NCI-H526 (cell line): ENCODE measurements at places on chromosomes 6 and 20.
A peak's percentile ranks its signal among the peaks of the same experiment; 100 is the strongest.

- no peak for DNase-seq
Measured at GRCh38 chr20:37649676-37650370, 44.0 kb upstream of the CTNNBL1 start.

DNA sequence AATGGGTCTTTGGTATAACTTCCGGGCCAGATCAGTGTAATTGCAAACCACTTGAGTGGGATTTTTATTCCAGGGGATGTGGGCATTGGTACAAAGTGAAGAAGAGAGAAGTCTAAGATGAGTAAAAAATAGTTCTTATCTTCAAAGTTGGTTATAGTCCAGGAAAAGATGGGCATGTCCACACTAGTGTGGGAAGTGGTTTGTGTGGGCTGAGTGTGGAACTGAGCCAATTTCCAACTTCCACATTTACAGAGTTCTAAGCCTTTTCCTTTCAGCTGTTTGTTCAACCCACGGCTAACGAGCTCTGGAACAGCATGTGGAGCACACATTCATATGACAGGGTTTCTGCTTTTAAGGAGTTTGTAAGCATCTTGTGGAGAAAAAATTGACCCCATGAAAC lies 72.3 kb upstream of the IFNGR1 start:
- no peak for DNase-seq

- DNase-seq, result no peak
Measured at GRCh38 chr20:53316206-53316937, 277.3 kb downstream of the ZNF217 start.

DNA sequence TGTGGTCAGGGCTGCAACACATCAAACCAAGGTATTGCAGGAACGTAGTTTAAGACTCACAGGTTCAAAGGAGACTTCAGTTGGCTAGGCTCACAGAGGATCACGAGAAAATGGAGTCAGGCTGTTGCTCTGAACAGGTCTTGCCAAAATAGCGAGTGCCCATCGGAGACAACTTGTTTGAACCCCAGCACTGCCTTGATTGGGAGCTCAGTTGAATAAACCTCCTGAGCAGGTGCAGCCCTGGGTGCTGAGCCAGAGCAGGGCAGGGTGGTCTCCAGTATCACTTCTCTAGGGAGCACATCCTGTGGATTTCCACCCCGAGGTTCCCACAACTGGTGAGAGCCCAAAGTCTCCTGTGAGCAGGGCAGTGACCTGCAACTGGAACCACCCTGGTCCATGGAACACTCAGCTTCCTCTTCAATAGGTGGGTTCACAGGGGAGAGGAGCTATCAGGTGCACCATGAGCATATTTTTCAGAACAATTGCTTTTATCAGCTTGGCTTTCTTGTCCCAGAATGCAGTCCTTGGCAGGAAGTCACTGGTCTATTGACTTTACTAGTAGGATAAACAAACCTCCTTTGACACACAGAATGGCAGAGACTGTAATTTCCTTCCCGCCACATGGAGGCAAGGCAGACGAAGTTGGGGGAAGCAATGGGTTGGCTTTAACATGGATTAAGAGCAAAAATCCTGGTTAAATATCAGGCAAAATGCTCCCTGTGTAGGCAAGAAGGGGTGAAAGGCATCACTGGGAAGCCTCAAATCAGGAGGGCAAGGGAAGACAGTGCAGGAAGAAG lies 267.7 kb upstream of the FOXQ1 start:
- no peak for DNase-seq

GRCh38 chr6:163757520-163757919 lies 343.0 kb downstream of the QKI start:
- no peak for DNase-seq

DNA sequence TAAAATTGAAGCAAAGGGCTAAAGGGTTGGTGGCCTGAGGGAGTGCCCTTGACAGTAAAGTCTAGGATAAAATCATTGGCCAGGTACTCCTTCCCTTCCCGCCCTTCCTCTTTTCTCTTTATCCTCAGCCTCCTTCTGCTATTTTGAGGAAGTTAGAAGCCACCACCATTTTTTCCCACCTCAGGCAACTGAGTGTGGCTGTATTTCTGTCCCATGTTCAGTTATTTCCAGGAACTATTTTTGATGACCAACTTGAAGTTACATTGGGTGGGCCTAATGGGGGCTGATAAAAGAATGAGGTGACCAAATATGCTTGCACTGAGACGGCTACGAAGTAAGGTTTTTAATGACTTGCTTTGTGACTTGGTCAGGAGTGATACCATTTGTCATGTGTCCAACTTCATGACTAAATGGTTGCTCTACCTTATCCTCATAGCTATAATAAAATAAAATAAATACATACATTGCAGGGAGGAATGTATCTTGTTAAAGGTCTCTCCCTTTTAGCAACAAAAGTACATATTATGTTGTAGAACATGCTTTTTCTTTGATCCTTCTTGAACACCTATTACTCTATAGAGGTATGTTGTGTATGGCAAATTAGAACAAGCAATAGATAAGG lies 12.0 kb downstream of the PTPN1 start:
- no peak for DNase-seq

- DNase-seq, result peak; percentile 69
Measured at GRCh38 chr6:12602951-12603672, 113.5 kb upstream of the PHACTR1 start.

DNA sequence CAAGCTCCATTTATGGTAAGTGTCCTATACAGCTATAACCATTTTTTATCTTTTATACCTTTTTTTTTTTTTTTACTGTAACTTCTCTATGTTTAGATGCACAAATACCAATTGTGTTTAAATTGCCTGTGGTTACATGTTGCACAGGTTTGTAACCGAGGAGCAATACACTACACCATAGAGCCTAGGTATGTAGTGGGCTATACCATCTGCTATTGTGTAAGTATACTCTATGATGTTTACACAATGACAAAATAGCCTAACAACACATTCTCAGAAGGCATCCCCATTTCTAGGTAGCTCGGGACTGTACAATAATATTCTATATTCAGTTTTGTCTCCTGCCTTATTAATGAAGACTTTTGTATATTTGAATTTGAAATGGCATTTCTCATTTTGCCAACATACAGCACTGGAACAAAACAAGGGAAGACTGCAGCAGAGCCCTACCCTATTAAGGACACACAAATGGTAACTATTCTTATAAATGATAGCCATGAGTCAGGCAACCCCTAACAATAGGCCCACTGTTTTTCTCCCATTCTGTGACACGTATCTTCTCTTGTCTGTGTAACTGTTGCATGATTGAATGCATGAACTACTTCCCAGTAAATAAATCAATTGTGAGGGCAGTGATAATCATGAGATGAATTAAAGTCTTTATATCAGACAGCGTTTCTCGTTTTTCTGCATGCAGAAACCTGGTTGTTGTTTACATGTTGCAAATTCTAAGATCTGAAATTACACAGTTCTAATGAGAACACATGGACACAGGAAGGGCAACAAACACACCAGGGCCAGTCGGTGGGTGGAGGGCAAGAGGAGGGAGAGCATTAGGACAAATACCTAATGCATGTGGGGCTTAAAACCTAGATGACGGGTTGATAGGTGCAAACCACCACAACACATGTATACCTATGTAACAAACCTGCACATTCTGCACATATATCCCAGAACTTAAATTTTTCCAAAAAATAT lies 173.9 kb downstream of the EPM2A start:
- peak; percentile 28 for DNase-seq

DNA sequence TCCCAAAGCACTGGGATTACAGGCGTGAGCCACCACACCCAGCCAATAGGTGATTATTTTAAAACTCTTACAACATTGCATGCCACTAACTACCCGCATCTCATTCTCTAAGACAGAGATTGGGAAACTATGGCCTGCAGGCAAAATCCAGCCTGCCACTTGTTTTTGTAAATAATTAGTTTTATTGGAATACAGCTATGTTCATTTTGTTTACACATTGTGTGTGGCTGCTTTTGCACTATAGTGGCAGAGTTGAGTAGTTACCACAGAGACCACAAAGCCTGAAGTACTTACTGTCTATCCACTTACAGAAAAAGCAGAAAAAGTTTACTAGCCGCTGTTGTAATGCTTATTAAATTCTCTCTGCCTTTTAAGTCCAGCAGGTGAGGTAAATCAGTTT lies 16.4 kb upstream of the PKIG start:
- no peak for DNase-seq

- no peak for DNase-seq
Measured at GRCh38 chr20:55417836-55418235, 587.5 kb downstream of the CBLN4 start.

- no peak for DNase-seq
Measured at GRCh38 chr6:21739838-21740237, 146.3 kb downstream of the SOX4 start.

GRCh38 chr6:12418946-12419345 lies 128.8 kb downstream of the EDN1 start:
- DNase-seq, result no peak

DNA sequence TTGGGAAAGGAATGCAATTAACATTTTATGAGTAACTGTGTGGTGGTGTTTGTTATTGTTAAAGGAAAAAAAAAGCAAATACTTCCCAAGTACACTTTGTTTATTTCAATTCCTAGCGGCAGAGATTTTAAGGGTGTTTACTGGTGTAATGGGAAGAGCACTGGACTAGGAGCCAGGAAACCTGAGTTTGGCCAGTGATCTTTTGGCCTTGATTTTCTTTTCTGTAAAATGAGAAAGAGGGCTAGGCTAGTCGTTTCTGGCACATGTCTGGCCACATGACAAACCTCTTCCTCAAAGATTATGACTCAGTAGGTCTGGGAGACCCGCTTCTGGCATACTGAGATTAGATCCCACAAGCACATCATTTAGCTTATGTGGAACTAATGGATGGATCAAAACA lies 428.1 kb upstream of the NOX3 start:
- no peak for DNase-seq

- no peak for DNase-seq
Measured at GRCh38 chr20:35739294-35740163, 2.5 kb downstream of the RBM39 start.

- DNase-seq, result no peak
Measured at GRCh38 chr6:52361414-52361944, 472 bp upstream of the PAQR8 start.

DNA sequence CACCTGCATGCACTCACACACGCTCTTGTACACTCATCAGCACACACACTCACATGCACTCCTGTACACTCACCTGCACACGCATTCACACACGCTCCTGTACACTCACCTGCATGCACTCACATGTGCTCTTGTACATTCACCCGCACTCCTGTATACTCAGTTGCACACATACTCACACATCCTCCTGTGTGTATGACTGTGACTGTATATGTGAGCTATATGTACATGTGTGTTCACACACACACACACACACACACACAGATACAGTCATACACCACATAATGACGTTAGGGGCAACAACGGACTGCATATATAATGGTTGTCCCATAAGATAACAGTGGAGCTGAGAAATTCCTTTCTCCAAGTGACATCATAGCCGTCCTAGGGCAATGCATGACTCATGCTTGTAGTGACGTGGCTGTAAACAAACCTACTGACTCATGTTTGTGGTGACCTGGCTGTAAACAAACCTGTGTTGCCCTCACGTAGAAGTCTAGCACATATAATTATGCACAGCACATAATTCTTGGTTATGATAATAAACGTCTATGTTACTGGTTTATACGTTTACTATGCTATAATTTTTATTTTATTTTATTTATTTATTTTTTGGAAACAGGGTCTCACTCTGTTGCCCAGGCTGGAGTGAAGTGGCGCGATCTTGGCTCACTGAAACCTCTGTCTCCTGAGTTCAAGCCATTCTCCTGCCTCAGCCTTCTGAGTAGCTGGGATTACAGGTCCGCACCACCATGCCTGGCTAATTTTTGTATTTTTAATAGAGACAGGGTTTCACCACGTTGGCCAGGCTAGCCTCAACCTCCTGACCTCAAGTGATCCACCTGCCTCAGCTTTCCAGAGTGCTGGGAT lies 22.8 kb upstream of the TAF4 start:
- no peak for DNase-seq

DNA sequence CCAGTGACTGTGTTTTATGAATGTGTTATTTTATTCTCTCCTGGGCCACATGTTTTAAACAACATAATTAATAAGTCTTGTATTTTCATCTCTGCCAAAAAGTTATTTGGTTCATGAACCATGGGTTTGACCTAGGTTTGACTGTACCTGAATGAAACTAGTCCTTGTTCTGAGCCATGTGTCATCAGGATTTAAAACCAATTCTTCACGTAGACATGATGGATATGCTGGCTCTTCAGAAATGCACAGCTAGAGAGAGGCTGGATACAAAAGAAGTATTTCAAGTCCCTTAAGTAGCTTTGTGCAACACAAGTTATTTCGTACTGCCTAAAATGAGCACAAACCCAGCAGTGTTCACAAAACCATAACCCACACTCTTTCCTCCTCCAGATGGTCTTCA lies 116.1 kb downstream of the IBTK start:
- no peak for DNase-seq

- no peak for DNase-seq
Measured at GRCh38 chr20:8924539-8924938, 144.3 kb upstream of the PLCB4 start.

DNA sequence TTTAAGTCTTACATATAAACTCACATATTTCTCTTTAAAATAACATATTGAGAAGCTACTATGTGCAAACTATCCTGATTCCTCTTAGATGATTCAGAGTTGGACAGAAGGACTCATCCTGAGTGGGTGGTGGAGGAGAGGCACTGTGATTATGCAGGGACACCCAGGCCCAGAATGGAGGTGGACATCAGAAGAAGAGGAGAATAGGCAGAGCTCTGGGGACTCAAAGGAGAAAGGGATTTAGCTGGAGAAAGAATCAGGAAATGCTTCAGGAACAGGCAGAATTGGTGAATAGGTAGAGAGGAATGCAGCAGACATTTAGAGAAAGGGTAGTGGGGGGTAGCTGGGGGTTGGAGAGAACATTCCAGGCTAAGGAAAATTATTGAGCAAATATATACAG lies 17.4 kb downstream of the RCAN2 start:
- DNase-seq, result no peak
